ENCODE measurements at places on chromosomes 3 and 15.
A peak's percentile ranks its signal among the peaks of the same experiment; 100 is the strongest.

GRCh38 chr3:4504340-4505261 lies 11.5 kb downstream of the ITPR1 start:
- DNase-seq, result no peak

GRCh38 chr3:64174328-64174727 lies 50.9 kb downstream of the PRICKLE2 start:
- DNase-seq, result no peak

GRCh38 chr15:52183562-52184173 lies 7.5 kb downstream of the GNB5 start:
- no peak for DNase-seq

DNA sequence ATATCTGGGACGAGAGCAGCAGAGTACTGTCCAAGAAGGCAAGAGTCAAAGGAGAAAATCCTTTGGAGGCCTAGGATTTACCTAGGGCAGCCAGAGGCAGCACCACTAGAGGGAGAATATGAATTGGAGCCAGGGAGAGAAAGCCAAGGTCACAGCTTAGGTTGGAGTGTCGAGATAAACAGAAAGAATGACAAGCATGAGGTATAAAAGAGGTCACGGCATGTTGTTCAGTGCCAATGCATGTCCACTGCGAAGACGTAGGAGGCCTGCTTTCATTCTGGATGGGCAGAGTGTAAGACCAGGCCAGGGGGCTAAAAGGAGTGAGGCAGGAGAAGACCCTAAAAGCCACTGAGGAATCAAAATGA lies 47.2 kb downstream of the THBS1 start:
- DNase-seq, result no peak

DNA sequence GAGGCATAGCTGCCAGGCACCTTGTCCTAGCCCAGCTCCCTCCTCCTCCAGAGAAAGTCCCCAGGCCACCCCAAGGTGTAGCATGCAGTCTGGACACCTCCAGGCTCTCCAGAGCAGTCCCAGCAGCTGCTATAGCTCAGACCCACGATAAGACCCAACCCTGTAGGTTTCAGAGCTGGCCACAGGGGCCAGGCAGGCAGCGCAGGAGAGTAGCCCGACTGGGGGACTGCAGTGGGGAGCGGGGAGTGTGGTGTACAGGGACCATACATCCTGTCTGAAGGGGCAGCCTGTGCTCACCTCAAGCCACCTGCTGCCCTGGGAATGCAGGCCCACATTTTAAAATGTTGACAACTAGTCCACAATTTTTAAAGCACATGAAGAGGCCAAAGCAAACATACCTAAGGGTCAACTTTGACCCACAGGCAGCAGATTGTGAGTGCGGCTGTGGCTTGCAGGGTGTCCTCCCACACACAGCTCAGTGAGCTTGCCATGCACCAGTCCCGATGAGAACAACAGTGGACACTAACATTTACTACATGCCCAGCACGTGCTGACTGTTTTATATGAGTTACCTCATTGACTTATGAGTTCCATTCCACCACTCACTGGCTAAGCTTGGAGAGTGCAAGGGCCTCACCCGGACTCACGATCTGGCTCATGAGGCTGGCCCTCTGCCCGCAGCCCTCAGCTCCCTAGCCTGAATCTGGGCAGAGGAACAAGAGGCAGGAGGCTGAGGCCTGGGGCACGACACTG lies 81.4 kb downstream of the DNAJB8 start:
- DNase-seq, result no peak

- DNase-seq, result no peak
These were observed 30.3 kb downstream of the CYP11A1 start for GRCh38 chr15:74337146-74337545.

- DNase-seq, result no peak
These were observed 190.0 kb downstream of the EFHB start for GRCh38 chr3:19744047-19744446.

DNA sequence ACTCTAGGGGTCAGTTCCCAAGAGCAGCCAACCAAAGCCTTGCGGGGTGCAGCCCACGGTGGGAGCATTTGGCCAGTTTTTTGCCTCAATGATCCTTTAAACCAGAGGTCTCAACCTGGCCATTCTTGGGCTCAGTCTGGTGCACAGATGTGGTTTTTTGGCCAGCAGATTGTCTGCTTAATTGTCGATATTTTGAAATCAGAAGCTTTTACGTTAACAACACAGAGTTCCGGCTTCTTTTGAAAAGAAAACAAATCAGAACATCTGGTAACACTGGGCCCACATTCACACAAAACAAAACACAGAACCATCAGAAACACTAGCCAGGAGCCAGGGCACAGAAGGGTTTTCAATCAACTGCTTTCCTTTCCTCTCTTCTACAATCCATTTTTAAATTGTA lies 127.7 kb downstream of the XXYLT1 start:
- no peak for DNase-seq

- no peak for DNase-seq
These were observed 131.4 kb downstream of the EPHA3 start for GRCh38 chr3:89238846-89239245.

DNA sequence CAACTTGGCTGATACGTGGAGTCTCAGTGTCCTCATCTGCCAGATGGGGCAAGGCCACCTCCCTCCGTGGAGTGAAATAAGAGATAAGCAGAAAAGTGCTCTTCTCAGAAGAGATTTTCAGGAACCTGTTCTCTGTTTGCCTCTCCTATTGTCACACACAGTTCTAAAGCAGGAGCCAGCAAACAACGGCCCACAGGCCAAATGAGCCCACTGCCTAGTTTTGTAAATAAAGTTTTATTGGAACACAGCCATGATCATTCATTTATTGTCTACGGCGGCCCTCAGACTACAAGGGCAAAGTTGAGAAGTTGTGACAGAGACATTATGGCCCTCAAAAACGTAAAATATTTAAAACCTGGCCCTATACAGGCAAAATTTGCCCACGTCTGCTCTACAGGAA lies 256.8 kb upstream of the IGF1R start:
- DNase-seq, result no peak

DNA sequence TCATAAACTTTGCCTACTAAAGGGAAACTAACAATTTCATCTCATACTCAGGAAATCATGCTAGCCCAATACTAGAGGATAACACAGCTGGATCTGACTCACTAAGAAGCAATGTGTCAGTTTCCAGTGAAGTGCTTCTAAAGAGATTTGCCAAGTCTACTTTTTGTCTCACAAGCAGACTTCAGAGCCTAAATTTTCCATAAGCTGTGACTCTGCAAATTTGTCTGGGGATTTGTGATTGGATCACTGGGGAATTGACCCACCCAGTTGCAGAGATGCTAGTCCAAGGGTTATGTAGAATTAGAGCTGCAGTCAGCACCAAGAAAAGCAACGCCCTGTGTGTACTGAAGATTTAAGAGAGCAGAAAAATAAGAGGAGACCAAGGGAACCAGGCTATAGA lies 647.1 kb downstream of the NTRK3 start:
- no peak for DNase-seq

GRCh38 chr15:61084472-61084871 lies 144.6 kb downstream of the RORA start:
- DNase-seq, result no peak

- no peak for DNase-seq
These were observed 7.7 kb upstream of the FGD5 start for GRCh38 chr3:14810801-14811661.

GRCh38 chr15:99507504-99508310 lies 58.1 kb upstream of the MEF2A start:
- DNase-seq, result no peak

DNA sequence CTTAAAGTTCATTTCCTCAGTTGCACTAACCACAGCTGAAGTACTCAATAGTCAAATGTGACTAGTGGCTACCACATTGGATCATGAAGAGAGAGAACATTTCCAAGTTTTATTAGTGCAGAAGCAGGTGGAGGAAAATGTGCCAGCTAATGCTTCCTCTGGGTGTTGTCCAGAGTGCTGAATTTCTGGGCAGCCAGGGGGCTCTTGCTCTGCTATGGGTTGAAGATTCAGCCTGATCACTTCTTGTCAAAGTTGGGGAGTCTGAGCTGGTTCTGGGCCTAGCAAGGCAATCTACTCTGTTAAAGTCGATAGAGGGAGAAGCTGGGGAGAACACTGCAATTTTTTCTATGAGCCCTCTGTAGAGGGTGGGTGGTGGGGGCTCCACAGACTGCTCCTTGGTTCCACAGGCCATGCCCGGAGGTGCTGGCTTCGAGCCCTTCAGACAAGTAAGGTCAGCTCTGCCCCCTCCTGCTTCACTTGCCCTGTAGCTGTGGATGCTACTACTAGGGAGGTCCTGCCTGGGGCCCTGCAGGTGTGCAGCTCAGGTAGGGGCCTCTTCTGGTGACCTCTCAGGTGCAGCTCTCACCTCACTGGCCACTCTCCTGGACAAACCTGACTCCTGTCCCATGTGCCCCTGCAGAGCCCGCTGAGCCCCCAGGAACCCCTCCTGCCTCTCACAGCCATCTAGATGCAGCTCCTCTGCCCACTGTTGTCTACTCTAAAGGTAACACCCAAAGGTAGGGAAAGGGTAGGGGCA lies 8.2 kb downstream of the ALG3 start:
- no peak for DNase-seq

DNA sequence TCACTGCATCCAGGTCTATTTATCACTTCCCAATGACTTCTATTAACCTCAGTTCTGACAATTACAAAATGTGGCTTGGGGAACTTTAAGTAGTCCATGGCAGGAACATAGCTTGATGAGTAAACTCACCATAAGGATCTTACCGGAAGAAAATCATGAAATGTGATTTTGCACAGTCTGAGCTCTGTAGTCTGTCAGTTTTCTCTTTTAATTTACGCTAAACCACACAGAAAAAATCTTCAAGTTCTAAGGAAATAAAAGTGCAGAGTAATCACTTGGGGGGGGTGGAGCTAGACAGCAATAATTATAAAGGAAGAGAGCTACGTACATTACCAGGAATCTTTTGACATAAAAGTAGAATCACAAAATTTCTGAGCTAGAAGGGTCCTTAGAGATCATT lies 9.2 kb downstream of the TBC1D5 start:
- DNase-seq, result no peak

GRCh38 chr15:73787621-73788020 lies 34.5 kb upstream of the INSYN1 start:
- DNase-seq, result no peak

DNA sequence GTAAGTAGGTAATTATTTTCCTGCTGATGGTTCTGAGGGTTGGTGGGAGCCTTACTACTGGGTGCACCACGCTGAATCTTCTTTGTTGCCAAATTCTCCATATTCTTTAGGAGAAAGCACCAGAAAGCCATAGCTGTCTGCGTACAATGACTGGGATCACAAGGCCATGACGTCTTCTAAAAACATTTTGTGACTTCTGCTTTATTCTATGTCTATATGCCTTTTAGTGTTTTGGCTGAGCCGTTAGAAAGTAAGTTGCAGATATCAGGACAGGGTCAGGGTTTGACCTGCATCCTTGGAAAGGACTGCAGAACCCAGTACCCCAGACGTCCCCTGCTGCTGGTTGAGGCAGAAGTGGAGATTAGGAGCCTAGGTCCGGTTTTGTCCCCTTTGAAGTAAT lies 95.6 kb downstream of the DNASE1L3 start:
- DNase-seq, result no peak

DNA sequence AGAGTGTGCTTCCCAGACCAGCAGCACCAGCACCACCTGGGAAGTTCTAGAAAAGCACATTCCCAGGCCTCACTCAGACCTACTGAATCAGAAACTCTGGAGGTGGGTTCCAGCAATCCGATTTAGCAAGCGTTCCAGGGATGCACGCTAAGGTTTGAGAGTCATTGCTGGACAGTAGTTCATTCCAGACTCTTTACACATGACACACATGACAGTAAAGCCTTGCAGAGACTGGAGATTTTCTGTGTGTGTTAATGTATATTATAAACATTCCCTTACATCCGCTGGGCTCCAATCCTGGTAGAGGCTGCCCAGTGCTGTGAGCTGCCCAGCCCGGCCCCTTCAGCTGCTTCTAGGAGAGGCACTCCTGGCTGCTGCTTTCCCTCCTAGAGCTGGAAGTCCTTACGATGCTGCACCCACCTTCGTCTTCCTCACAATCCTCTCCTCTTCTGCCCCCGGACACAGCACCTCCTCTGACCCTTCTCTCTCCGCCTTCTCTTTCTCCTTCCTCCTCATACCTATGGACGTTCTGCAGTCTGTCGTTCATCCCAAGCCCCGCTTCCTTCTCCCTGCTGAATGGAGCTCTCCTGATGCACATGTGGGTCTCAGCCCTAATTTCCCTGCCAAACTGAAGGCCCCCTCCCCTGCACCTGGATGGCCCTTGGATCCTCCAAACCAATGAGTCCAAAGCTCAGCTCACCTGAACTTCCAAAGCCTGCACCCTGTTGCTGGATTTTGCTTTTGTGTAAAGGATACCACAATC lies 44.4 kb downstream of the ITGA11 start:
- DNase-seq, result no peak

- DNase-seq, result peak; percentile 50
These were observed 23.5 kb downstream of the DUSP7 start for GRCh38 chr3:52032702-52033408.

GRCh38 chr15:42042602-42043400 lies 22.0 kb upstream of the PLA2G4E start:
- no peak for DNase-seq

- no peak for DNase-seq
These were observed 44.5 kb upstream of the MAGI1 start for GRCh38 chr3:66083096-66083678.

DNA sequence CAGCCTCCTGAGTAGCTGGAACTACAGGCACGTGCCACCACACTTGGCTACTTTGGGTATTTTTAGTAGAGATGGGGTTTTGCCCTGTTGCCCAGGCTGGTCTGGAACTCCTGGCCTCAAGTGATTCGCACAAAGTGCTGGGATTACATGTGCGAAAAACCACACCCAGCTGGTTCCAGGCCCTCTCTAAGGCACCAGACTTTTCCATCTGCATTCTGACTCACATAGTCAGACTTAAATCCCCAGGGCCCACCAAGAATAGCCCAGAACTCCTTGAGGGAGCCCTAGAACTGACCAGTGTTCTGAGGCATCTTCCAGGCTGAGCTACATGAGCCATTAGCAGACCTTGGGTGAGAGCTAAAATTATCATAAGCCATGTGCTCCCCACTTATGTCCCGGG lies 68.1 kb downstream of the NMD3 start:
- DNase-seq, result no peak

DNA sequence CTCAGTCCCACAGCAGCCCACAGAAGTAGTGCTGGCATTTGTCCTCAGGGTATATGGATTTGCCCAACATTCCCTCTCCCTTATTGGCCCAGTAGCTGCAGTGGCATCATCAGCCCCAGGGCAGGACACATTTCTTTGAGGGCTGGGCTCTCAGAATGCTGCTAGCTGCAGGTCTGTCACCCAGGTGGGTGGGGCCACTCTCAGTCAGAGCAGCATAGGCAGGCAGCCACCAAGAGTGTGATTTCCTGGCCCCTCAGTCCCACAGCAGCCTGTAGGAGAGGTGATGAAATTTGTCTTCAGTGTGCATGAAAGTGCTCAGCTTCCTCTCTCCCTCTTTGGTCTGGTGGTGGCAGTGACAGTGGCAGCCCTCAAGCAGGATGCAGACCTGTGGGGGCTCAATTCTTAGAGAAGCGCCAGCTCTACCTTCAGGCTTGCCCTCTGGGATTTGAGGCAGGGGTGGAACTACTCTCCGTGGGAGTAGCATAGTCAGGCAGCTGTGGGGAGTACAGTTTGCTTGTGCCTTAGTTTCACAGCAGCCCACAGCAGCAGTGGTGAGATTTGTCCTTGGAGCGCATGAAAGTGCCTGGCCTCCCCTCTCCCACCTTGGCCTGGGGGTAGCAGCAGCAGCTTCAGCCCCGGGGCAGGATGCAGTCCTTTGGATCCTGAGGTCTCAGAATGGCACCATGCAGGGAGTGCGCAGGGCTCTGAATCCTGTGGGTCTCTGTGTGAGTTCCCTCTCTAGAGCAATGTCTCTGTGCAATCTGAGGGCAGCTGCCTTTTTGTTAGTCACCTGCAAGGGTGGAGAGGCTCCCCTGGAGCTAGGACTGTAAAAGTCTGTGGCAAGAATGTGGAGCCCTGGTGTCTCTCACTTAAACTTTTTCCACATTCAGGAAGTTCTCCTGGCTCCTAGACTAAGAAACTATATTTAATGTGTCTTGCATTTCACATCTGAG lies 1229.1 kb downstream of the ROBO2 start:
- no peak for DNase-seq

Data from substantia nigra (tissue), 51 donors.